ENCODE measurements at places on chromosomes 12 and 14.

DNA sequence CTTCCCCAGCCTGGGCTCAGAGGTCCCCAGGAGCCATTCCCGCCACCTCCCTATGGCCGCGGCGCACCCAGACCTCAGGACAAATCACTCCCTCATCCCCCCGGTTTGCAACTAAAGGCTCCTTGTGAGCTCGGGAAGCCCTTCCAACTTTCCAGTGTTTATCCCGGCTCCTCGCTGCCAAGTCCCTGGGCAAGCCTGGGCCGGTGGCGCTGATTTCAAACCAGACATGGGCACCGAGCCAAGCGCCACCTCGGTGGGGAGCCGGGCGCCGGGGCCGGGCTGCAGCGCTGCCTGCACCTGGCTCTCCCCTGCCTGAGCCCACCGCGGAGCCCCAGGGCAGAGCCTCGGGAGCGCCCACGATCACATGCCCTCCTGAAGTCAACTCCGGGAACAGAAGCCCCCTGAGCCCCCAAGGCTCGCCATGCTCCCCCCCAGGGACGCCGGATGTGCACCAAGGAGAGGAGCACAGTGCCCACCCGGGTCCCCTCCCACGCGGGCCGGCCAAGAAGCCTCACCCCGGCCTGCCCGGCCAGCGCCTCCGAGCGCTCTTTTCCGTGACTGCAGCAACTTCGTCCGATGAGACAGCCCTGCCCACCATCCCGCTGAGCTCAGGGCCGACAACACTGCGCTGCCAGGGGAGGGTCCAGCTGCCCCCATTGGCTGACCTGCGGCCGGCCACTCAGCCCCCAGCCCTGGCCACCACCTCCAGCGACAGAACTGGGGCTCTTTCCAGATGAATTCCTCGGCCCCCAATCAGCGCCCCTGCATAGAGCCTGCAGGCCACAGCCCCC, 50.0 kb downstream of the NCOR2 start:
- DNase-seq, result no peak

DNA sequence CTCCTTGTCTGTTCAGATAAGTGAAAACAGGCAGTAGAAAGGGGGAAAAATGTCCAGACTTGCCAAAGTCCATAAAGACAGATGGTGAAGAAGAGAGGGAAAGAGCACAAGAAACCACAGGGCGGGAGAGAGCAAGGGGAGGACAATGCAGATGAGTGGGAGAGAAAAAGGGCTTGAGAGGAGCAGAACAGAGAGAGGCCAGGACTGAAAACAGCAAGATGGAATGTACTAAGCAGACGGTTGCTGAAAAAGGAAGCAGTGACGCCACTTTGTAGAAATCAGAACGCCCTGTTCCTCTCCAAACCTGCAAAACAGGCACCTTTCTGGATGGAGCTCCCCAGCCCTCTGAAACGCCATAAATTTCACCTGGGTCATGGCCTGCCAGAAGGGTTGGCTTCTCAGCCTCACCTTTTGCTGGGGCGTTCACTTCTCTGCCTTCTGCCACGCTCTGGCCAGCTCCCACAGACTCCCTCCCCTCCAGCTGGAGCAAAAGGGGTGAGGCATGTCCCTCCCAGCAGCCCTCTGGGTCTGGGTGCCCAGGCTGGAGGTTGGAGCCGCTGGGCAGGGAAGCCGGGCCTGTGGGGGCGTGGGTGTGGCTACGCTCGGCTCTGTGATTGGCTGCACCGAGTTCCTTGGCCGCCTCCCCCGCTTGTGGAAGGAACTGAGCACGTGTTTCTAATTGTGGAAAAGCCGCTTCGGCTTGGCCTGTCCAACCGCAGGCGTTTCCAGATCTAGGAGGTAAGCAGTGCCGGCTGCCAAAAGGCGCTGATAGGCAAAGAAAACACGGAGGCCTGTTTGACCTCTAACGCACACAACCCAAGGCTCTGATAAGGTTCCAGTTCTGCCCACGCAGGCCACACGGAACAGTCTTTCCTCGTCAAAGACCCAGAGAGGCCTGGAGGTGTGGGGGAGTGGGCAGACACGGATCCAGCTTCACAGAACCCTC, 29.3 kb downstream of the SLC7A8 start:
- DNase-seq, result peak; percentile 66

DNA sequence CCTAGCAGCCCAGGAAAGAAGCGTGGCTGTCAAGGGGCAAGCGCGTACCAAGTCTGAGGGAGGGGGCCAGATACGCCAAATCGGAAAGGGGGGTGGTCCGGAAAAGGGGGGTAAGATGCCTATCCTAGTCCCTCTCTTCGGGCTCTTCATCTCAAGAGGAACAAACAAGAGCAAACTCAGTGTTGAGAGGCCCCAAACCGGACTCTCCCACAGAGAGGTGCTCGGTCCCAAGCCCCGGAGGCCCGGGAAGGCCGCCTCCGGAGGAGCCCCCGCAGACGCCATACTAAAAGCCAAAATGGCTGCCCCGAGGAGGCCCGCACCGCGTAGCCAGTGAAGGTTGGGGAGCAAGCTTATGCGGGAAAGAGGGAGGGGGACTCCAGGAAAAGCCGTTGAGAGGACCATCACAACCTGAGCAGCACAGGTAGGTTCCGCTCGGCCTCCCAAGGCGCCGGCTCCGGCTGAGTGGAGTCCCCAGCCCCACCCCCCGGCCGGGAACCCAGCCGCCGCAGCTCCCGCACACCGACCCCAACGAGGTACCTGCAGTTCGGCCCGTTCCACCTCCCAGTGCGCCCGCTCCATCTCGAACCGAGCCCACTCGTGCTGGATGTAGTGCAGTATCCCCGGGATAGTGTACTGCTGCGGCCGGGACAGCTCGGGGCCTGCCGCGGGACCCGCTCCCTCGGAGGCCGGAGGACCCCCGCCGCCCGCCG, at the start of gene AP4S1:
TSS of gene AP4S1 (plus strand) at position 283 of the 710 bp plus-strand sequence. CDS start 40,548 bp downstream, outside the sequence.
- DNase-seq, result no peak

DNA sequence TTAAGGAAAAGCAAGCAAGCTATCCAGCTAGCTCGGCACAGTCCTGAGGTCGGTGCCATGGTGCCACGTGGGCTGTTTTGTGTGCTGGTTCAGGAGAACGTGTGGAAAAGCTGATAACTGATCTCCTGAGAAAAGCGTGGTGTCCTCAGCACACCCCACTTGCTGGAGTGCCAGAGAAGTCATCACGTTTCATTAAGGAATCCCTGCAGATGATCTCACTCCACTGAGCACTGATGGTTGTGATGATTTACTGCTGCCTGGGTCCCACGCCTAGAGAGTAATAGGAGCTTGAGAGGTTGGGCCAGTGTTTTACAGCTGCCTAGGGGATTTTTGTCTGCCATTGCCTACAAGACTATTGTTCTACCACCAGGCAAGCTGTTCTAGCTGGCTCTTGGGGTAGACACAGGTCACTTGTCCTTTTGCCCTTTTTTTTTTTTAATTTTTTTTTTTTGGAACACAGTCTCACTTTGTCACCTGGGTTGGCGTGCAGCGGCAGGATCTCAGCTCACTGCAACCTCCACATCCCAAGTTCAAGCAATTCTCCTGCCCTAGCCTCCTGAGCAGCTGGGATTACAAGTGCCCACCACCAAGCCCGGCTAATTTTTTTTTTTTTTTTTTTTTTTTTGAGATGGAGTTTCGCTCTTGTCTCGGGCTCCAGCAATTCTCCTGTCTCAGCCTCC, 42.3 kb upstream of the EVL start:
- no peak for DNase-seq

DNA sequence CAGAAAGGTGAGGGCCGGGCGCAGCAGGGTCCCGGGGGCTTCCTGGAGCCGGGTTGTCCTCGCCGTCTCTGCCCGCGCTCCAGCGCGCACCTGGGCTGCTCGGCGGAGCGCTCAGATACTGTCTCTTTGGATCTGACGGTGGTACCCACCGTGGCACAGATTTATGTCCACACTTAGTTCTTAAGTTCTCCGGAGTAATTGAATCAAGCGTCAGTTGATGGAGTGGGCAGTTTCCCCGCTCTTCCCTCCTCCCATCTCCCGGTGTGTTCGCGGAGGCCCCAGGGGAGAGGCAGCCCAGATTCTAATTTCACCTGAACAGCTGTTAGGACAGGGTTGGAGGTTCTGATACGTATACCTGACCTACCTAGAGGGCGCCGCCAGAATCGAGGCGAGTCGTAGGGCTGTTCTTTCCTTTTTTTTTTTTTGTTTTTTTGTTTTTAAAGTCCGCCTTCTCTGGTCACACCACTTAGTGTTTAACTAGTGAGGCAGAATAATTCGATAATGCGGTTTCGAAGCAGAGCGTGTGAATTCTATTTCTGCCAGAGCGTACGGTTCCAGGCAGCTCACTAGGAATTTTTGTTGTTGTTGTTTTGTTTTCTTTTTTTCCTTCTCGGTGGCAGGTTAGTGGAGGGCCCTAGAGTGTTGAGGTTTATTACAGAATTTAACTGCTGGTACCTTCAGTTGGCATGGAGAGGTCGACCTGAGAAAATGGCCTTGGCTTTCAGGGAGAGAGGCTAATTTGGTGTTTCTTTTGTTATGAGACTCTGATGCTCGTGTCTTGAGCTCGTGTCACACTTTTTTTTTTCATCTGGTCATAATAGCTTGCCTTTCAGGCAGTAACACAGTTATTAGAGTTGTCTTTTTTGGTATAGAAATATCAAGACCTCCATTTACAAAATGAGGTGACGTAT, 22.3 kb upstream of the GNS start:
- DNase-seq, result no peak

GRCh38 chr12:69066492-69067373, 133.8 kb upstream of the CPM start:
- no peak for DNase-seq

DNA sequence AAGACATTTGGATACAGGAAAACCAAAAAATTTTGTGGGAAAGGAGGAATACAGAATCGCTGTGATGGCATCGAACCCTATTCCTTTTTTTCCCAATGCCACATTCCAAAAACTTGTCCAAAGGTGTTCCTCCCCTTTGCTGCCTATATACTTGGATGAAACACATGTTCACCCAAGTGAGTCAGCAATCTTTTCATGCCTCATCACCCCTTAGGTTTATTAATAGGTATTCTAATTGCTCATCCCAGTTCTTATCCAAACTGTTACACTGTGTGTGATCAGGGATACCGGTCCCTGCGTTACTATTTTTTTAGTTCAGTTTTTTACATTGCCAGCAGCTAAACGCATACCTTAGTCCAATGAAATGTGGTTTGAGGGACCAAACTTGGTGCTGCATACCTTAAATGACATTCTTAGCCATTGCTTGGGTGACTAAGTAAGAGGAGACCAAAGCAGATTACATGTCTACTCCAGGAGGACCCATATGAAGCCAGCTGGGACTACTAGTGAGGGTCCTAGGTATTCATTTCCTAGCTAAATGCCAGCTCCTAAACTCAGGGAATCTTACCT, 20.6 kb upstream of the ST8SIA1 start:
- no peak for DNase-seq

GRCh38 chr14:30525833-30526232, 33.1 kb upstream of the G2E3 start:
- peak; percentile 29 for DNase-seq

- DNase-seq, result no peak
Observed at GRCh38 chr14:93645200-93645599, 143.1 kb downstream of the PRIMA1 start.

DNA sequence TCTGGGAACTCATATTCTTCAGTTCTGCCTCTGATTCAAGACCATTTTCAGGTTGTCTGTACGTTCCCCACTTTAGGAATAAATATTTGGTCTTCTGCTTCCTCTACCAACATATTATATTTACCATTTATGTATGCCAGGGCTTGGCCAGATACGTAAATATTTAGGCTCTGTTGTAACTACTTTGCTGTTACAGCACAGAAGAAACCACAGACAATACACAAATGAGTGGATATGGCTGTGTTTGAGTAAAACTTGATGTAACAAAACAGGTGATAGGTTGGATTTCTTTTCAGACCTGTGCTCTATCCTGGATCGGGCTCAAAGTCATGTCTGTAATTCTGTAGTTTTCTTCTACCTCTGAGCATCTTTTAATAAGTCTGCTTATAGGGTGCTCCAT, 37.5 kb downstream of the RAP1B start:
- DNase-seq, result no peak

DNA sequence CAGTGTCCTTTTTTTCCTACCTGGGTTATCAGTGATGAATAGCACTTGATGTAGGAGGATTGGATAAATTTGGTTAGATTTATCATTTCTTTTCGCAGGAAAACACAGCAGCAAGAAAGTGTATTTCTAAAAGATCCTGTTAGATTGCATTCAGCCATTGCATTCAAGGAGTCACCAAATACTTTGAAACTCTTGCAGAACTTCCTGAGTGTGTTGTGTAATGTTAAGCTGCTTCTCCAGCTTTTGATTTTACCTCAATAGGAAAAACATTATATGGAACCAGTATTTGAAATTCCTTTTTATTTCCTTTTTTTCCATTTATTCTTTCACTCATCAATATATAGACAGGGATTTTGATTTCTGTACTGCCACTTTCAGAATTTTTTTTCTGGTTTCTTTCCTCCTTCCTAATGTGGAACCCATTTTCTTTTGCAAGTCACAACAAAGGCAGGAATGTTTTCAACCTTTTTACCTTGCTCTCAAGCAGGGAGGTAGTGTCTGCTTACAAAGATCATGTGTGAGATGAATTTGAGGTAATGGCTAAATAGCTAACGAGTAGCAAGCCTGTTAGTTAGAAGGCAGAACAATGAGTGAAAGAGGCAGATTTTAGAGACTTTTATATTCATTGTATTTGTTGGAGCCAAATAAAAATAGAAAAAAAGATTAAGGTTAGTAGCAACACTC, 56.2 kb downstream of the PPHLN1 start:
- DNase-seq, result peak; percentile 1

Measured in BJ (cell line).